Stimulated activated CD4-positive, alpha-beta T cell treated with anti-CD3 and anti-CD28 coated beads, TNF-alpha, amount 100 ng/mL, for 1 hour (primary cell): ENCODE measurements at places on chromosomes 6 and 20.

DNA sequence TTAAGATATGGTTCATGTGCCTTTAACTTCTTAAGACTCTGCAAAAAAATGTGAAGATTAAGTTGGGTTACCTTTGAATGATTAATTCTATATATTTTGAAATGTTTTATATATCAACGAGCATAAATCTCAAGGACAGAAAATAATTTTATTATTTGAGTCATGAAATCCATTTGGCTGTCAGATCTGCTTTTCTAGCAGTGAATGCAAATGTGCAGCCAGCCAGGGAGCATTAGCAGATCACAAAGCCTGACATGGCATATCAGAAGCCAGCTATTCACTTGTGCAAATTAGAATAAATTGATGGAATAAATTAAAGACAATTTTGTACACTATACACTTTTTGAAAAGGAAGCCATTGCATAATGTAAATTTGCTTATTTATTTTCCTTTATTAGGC is 424.3 kb downstream of the ADGRB3 start:
- DNase-seq, result no peak

GRCh38 chr6:7578516-7578915 is 11.5 kb upstream of the SNRNP48 start:
- no peak for DNase-seq

DNA sequence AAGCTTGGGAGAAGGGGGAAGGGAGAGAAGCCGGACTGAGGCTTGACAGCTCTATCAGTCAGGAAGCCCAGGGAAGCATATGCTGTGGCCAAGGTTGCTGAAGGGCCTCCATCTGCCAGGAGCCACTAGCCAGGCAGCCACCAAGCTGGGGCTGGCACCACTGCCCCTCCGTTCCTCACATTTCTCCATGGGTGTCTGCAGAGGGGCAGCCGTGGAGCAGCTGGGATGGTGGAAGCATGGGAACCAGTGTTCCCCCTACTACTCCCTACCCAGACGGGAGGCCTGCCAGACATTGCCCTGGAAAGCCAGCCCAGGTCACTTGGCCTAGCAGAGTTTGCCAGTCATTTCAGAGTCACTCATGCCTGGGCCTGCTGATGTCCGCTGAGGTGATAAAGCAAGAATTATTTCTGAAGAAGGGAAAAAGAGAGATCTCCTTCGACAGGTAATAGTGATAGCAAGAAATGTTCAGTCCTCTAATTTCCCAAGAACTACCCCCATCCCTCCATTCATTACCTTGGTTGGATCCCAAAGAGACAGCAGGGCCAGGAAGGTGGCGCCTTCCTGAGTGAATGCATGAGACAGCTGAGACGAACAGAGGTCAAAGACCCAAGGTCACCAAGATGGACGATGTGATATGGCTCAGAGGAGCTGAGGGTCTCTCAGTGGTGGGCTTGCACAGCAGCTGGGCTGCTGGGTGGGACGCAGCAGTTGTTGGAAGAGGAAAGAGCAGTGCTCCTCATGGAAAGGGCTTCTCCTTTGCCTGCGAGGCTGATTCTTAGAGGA is 21.9 kb downstream of the SNPH start:
- no peak for DNase-seq

DNA sequence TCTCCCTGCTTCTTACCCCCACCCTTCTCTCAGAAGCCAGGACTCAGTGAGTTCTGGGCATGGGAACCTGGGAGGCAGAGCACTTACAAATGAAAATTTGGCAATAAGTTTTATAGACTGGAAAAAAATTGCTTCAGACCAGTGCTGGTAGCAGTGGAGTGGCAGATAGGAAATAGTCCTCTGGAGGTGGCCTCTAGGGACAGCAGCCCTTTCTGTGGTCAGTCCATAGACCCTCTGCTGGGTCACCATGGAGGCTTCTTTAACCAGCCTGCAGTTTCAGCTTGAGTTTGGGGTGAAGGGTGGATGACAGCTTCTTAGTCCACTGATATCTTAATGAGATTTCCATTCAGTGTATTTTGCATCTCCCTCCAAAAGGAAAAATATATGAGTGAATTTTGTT is 179.1 kb downstream of the ARID1B start:
- DNase-seq, result no peak

GRCh38 chr6:120916844-120917243 is 417.4 kb downstream of the TBC1D32 start:
- no peak for DNase-seq

DNA sequence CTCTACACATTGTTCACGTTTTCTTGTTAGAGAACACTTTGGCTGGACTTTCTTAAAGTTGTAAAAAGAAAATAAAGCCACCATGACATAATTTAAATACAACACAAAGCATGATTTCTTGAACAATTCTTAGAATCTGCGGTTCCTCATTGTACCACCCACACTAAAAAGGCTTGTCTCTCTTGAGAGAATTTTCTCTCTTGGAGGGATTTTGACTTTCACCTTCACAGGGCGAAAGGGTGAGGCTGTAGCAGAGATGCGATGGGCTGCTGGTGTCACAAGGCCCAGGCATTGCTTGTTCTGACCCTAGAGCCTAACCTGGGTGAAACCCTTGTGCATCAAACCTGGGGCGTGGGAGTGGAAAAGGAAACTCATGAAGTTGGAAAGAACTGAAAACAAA is 122.7 kb upstream of the RIPOR2 start:
- no peak for DNase-seq

- no peak for DNase-seq
These were observed 177.9 kb downstream of the COL9A1 start for GRCh38 chr6:70124882-70125545.

DNA sequence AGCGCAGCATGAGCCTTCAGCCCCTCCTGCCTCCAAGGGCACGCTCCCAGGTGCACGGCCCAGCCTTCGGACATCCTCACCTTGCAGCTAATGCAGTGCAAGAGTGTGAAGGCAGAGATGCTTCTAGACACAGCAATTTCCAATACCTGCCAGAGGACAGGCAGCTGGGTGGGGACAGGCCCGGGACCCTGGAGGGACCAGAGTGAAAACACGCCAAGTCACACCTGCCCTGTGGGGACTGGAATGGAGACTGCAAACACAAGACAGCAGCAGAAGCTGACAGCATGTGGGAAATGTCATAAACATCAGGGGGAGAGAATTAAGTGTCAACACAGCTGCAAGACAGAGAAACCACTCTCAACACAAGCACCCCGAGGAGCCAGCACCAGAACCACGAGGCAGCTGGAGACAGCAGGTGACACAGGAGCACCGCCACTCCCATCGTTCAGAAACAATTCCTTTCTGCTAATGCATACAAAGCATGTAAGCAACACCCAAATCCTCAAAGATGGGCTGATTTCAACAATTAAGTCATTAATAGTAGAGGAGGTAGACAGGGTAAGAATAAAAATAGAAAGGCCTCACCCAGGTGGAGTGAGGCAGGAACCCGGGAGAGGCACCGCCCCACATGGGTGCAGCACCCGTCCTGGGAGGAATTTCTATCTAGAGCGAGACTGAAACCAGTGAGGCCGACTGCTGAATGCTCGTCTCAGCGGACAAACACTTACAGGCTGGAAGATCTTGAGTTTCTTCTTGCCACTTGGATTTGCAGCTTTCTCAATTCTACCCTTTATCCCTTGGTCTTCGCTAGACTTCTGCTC is 17.1 kb downstream of the DIDO1 start:
- DNase-seq, result no peak

GRCh38 chr20:49647550-49647949 is 66.1 kb downstream of the B4GALT5 start:
- DNase-seq, result no peak
